ENCODE measurements at places on chromosomes 6 and 20. TPM values are rescaled to one million over a fixed set of nuclear protein-coding genes. Genes with fewer than 3 reads are reported as not detected.

The CTSA gene
- 129 TPM for total RNA-seq

The MARCKS gene
- 12.8 TPM for total RNA-seq

The SERINC1 gene
- total RNA-seq = 49.1 TPM

The ADGRF1 gene
- total RNA-seq = 0.05 TPM

The MAVS gene
- total RNA-seq = 27.0 TPM

The ACSS1 gene
- total RNA-seq = 15.6 TPM

The MCCD1 gene
- total RNA-seq = not detected

All from A549 treated with ZK216348 at 1 μM for 4 hours (cell line).